ENCODE measurements at places on chromosomes 12 and 14.

GRCh38 chr14:35847636-35848035 is 21.5 kb downstream of the BRMS1L start:
- no peak for DNase-seq

GRCh38 chr14:34843011-34843554 is 32.1 kb downstream of the BAZ1A start:
- DNase-seq: no peak

DNA sequence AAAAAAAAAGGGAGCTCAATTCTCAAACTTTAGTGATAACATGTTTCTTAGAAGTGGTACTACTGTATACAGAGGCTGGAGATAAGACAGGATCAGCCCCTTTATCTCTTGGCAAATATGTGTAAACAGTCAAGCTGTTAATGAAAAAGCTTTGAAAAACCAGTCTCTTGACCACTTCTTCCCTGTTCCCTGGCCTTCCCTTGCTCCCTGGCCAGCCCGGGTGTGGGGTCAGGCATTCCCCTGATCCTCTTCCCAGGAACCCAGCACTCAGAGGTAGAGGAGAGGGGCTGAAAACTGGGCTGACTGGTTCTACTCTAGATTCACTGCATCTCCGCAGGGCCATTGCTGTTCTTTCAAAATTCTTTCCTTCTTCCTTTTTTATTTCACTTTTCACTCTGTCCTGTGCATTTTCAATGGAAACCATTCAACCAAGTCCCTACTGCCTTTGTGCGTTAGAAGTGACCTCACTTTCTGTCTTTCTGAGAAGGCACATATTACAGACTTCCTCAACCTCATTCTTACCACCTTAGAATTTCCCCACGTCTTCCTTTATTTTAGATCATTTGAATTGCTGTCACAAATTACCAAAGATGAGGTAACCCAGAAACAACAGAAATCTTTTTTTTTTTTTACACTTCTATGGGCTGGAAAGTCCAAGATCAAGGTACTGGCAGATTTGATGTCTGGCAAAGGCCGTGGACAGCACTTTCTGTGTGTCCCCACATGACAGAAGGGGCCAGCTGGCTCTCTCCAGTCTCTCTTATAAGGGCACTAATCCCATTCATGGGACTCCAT is 5.7 kb downstream of the GNG2 start:
- no peak for DNase-seq

GRCh38 chr12:29582146-29582545 is 84.7 kb upstream of the OVCH1 start:
- DNase-seq: no peak

DNA sequence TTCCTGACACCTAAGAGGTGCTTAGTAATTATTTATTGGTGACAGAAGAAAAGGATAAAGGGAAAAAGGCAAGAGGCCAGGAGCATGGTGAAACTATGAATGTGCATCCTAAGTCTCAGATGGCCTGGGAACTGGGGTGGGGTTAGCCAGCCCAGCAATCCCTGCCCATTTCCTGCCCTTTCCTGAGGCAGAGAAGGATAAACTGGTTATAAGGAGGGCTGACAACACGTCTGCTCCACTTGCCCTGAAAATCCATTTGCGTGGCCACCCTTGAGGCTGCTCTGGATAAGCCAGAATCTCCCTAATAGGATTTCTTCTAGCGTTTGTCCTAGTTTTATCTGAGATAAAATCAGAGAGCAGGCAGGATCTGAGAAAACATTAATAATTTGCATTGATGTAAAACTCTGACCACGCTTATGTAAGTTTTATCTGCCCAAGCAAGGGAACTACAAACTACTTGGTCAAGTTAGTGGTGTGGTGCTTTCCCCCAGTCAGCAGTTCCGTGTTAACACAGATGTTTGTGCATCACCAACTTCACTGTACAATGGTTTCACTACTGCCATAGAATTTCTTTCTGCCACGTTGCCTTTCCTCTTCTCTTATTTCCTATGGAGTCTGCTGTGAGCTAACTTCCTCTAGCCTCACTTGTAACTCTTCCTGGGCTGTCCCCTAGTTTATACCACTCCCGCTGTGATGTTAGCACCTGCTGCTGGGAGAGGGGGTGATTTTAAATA is 392.7 kb downstream of the RPS29 start:
- DNase-seq: no peak

GRCh38 chr14:97253756-97254155 is 456.6 kb downstream of the VRK1 start:
- DNase-seq: no peak

GRCh38 chr14:54942913-54943312 is 40.3 kb upstream of the GCH1 start:
- DNase-seq: no peak

- DNase-seq: no peak
Observed at GRCh38 chr14:88683119-88683518, 109.6 kb downstream of the EML5 start.

DNA sequence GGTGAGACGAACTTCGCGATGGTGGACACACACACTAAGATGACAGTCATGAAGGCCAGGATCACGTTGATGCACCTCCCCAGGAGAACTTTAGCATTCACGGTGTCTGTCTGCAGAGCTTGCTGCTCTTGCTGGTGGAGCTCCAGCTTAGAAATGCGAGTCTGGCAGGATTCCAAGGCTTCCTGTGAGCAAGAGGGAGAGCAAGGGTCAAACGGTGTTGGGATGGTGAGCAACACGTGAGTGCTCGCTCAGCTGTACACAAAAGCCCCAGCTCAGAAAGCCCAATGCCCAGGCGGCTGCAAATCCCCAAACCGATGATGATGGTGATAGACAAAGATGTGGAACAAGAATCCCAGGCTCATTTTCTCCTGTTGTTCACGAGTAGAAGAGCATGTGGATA is 78.8 kb downstream of the TMCC3 start:
- DNase-seq: no peak

- DNase-seq: peak; percentile 8
Observed at GRCh38 chr12:74646831-74647230, 109.2 kb downstream of the ATXN7L3B start.

DNA sequence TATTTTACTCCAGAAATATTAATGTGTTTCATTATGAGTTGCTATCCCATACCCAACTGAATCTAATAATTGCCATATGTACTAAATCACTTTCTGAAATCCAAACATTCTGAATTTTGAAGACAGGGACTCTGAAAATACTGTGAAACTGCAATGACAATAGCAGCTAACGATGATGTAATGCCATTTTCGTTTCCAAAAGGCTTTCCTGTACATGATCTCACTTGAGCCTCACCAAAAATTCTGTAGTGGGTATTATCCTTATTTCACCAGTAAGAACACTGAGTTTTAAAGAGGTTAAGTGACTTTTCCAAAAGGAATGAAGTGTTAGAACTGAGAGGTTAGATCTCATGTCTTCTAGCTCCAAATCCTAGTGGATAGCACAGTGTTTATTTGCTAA is 133.3 kb downstream of the FLRT2 start:
- no peak for DNase-seq

GRCh38 chr14:93285044-93285443 is 47.8 kb downstream of the BTBD7 start:
- no peak for DNase-seq

- no peak for DNase-seq
Observed at GRCh38 chr14:104747876-104748275, 5.1 kb upstream of the SIVA1 start.

GRCh38 chr12:42857106-42857505 is 267.6 kb upstream of the PRICKLE1 start:
- no peak for DNase-seq

DNA sequence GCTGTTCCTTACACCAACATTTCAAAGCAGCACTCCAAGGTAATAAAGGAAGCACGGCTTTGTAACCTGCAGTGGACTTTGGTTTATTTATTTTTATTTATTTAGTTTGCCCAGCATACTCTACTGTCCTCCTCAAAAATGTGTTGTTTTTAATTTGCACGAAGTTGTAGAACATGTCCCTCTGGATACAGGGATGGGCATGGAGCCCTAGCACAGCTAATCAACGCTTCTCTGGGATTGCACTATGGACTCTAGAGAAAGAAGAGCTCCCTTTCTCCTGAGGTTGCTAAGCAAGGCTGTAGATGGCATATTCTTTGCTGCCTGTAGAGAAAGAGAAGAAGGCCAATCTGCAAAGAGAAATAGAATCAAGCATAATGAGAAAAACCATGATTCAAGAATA is 5.9 kb upstream of the ANAPC5 start:
- DNase-seq: no peak

DNA sequence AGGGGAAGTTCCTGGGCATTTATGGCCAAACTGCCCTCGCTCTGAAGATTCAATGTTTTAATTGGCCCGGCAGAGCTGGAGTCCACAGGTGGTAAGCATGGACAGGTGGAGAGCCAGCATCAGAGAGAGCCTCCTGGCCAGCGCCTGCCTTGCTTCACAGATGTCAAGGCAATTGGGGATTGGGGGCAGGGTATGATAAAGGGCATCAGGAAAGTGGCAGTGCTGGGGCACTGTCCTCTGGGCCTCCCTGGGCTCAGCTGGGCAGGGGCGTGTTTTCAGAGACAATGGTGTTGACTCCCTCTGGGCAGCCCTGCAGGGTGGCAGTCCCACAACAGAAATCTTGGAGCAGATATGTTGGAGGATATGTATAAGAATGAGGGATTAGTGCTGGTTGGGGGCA is 237.3 kb downstream of the CACNA1C start:
- DNase-seq: no peak

DNA sequence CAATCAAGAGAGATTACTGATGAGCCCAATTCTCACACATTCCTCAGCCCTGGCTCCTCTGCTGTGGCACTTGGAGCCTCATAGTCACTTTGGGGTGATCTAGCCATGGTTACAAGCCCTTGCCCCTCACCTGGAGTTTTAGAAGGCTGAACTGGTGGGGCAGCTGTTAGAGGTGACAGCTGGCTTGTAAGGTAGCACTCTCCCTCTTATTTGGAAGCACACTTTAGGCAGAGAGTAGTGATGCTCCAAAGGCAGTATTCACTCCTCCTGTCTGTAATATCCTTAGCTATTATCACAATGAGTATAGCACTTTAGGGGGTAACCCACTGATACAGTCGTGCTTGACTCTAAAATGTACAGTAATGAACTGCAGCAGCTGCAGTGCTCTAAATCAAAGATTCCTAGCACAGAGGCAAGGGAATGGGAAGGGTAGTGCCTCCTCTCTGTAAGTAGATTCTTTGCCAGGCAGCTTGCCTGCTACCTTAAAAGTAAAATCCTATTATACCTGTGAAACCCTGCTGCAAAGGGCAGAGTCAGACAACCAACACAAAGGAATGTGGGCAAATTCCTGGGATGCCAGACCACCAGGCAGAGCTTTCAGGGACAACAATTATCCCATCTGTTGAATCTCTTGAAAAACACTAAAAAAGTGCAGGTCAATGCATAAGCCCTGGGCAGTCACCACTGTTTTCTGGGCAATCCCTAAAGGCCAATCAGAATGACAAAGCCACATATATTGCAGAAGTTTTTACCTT is 336.3 kb downstream of the NOVA1 start:
- DNase-seq: no peak

- DNase-seq: no peak
Observed at GRCh38 chr14:102831163-102831804, 54.0 kb downstream of the TRAF3 start.

DNA sequence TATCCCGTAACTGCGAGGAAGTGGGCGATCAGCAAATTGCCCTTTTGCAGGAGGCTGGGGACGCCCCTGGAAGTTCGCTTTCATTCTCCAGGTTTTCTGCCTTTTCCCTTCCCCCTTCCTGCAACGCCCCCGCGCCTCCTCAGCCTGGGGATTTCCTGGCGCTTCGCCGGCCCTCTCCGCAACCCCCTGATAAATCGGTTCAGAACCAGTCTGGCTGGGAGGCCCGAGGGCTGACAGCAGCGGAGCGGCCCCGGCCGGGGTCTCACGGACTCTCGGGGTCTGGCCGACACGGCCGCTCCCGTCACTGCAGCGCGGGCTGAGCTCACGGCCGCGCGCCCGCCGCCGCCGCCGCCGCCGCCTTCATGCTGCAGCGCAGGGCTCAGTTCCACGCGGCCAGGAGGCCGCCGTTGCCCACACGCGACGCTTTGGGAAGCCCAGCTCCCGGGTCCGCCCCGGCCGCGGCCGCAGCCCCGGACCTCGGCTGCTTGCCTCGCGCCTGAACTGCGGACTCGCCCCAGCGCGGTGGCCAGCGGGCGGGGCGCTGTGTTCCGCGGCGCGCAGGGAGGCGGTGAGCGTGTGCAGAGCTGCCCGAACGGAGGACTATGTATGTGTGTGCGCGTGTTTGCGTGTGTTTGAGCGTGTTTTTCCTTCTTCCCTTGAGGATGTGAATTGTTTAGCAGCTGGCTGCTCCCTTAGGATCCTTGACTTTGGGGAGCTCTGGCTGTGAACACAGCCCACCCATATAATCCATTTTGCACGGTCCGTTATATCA is at the start of gene LRFN5:
LRFN5 (plus strand) TSS at position 345 of the 772 bp plus-strand sequence.
- no peak for DNase-seq

DNA sequence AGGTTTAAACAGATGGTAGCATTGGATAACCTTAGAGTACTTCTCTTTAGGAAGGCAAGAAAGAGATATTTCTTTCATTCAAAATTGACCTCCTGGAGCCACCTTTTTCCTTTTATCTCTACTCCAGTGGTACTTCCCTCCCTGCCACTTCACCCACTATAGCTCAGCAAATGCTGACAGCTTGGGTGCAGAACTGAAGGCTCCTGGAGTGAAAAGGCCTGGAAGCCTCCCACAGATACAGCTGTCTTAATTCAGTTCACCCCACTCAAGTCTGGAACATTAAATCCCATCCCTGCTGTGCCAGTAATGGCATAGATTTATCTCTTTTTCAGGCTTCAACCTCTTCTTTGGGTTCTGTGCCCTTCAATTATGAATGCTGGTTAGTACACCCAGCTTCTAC is 140.3 kb downstream of the NEDD1 start:
- no peak for DNase-seq

DNA sequence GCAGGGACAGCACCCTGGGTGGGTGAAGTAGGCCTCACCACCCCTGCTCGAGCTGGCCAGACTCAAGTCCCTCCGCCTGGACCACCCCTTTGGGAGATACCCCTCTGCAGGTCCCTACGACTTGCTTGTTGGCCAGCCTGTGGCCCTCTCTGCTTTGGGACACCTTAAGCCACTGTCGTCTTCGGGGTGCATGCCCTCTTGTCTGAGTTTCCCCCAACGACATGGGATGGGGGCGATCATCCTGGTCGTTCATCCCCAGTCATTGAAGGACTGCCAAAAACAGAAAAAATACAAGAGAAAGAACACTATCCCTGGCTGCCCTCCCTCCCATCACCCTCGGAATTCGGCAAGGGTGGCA is 151.1 kb downstream of the DPF3 start:
- no peak for DNase-seq

- no peak for DNase-seq
Observed at GRCh38 chr14:105023791-105024480, 3.1 kb upstream of the CDCA4 start.

DNA sequence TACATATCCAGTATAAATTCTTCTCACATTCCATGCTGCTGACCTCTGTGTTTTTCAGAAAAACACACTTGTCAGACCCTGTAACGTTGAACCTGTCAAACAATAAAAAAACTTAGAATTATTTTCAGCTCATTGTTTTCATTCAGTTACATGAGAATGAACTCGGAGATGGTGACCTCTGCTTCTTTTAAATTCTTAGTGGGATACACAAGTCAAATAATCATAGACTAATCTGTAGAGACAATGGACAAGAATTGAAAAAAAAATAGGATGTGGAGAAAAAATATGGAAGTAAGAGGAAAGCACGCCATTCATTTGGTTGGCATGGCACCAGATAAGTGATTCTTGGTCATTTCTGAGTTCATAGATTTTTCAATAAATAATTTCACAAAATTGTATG is 7.2 kb downstream of the CD69 start:
- DNase-seq: no peak

All from NCI-H526 treated with DMSO at 0.1 percent for 48 hours (cell line).